ENCODE measurements at places on chromosomes 12 and 14.
A peak's percentile ranks its signal among the peaks of the same experiment; 100 is the strongest.

DNA sequence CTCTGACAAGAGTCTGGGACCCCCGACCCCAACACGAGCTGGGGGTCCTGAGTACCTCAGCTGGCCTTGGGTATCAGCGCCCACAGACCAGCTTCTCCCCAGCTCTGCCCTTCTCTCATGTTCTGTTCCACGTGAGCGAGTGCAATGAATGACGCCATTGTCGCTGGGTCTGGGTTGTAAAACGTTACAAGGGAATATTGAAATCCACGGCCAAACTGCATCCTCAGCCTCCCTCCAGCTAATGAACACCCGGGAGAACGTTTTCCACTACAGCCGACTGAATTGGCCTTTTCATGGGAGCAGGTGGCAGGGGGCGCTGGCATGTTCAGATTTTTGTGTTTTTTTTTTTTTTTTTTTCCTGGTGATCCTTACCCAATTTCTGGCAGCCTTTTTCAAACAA, 34.7 kb downstream of the TBX5 start:
- DNase-seq, result no peak

- DNase-seq, result no peak
Measured at GRCh38 chr12:64010069-64010686, 165.7 kb downstream of the SRGAP1 start.

DNA sequence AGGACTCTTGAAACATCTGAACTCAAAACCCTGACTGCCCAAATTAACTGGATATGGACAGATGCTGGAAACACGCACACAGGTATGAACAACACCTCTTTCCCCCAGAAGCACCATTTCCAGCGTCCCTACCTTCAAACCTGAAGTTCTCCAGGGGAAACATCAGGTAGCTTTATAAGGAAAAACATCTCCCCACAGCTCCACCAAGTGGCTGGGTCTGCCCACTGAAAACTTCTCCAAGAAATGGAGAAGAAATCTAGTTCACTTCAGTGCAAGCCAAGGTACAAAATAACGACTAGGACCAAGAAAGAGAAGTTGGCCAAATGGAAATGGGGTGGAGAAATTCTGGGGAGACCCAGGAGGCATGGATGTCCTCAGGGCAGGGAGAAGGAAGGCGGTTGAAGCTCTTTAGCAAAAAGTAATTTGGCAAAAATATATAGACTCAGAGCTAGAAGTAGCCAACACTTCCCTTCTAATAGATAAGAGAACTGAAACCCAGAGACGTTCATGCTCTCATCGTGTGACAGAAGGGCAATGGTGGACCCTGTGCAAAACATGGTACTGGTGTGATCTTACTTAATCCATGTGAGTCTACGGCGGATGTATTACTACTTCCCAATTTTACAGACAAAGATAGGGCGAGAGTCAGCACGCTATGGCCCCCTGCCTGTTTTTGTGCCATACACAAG, 10.5 kb upstream of the NUAK1 start:
- no peak for DNase-seq

GRCh38 chr12:81570234-81570633, 188.9 kb downstream of the PPFIA2 start:
- DNase-seq, result no peak

DNA sequence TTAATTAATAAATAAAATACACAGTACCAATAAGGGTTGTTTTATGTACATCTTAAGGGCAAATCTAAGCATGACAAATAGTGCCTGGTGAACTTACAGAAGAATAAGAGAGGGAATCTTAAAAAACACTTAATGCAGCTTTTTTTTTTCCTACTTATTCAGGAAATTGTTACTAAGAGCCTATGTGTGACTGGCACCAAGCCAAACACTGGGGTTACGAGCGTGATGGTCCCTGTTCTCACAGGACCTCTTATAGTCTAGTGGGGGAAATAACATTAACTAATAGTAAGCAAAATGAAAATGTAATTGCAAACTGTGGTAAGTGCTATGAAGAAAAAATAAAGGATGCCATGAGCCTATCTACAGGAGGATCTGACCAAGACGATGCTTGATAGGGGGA, 53.6 kb downstream of the RTN1 start:
- no peak for DNase-seq

GRCh38 chr12:24394246-24394645, 444.8 kb upstream of the SOX5 start:
- DNase-seq, result no peak

- DNase-seq, result no peak
Measured at GRCh38 chr12:108418164-108418890, 79.2 kb upstream of the CMKLR1 start.

GRCh38 chr12:22416801-22417200, 82.3 kb upstream of the ST8SIA1 start:
- DNase-seq, result no peak

- no peak for DNase-seq
Measured at GRCh38 chr12:93713060-93713459, 35.9 kb downstream of the CRADD start.

DNA sequence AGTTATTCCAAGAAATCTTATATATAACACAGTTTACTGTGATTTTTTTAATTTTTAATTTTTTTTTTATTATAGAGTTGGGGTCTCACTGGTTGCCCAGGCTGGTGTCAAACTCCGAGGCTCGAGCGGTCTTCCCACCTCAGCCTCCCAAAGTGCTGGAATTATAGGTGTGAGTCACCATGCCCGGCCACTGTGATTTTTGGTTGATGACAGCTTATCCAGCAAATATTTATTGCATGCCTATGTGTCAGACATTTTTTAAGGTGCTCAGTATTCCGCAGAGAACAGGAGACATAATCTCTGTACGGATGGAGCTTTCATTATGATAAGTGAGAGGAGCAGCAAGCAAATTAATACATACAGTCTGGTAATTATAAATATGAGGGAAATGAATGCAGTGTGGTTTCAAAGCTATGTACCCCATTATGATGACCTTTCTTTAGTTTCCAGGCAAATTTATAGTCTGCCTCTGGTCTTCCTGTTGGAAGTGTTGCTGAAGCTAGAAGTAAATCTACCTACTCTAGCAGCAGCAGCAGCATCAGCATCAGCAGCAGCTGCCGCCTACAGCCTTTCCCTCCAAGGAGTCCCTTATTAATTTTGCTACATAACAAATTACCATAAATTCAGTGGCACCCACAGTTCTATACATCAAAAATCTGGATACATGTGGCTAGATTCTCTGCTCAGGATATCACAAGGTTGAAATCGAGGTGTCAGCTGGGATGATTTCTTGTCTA, 32.3 kb downstream of the FRS2 start:
- DNase-seq, result peak; percentile 91

GRCh38 chr12:69474456-69474855, 4.3 kb downstream of the FRS2 start:
- DNase-seq, result no peak

- no peak for DNase-seq
Measured at GRCh38 chr12:130438711-130439110, 101.0 kb downstream of the PIWIL1 start.

GRCh38 chr14:77590845-77591485, 25.5 kb downstream of the SPTLC2 start:
- no peak for DNase-seq

DNA sequence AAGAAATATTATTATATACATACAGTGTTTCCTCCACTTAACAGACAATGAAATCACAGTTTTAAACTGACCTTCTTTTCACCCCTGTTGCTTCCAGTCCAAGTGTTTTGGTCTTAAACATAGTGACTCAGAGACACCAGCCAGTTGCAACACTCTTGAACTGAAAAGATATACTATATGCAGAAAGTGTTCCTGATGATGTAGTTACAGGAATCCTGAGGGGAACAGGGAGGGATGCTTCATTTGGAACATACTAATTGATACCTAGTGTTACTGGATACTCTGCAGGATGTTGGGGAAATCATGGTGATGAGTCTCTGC, 420.8 kb downstream of the CCDC91 start:
- no peak for DNase-seq

DNA sequence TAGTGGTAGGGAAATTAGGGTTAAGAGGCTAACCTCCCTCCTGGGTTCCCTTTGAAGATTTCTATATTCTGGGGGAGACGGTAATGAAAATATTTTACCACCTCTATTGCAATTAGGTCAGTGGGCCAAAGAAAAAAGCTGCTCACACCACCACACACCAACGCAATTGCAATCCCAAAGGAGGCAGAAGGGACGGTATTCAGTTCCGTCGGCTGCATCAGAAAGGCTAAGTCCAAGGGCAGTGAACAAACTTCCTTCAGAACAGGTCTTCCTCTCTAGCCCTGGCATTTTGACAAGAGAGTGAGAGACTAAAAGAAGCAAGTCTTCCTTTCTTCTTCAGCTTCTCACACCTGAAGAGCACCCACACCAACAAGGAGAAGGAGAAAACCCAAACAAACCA, 51.2 kb downstream of the OTX2 start:
- no peak for DNase-seq

GRCh38 chr12:124738636-124739467, 124.8 kb downstream of the SCARB1 start:
- DNase-seq, result no peak

DNA sequence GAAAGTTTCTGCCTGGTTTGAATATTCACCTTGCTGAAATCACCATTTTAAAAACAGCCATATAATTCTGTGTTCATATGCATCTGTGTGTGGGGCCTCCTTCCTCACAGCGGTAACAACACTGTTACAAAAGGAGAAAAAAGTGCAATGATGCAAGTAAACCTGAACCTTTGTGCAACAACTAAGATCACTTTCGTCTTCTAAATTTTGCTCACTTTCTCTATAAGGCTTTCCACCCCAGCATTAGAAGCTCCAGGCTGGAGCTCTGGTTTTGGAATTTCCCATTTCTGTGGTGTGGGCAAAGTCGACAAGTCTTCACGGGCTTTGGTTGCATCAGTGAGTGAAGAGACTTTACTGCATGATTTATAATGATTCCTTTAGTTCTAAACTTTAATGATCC, 18.4 kb downstream of the FGD6 start:
- no peak for DNase-seq

DNA sequence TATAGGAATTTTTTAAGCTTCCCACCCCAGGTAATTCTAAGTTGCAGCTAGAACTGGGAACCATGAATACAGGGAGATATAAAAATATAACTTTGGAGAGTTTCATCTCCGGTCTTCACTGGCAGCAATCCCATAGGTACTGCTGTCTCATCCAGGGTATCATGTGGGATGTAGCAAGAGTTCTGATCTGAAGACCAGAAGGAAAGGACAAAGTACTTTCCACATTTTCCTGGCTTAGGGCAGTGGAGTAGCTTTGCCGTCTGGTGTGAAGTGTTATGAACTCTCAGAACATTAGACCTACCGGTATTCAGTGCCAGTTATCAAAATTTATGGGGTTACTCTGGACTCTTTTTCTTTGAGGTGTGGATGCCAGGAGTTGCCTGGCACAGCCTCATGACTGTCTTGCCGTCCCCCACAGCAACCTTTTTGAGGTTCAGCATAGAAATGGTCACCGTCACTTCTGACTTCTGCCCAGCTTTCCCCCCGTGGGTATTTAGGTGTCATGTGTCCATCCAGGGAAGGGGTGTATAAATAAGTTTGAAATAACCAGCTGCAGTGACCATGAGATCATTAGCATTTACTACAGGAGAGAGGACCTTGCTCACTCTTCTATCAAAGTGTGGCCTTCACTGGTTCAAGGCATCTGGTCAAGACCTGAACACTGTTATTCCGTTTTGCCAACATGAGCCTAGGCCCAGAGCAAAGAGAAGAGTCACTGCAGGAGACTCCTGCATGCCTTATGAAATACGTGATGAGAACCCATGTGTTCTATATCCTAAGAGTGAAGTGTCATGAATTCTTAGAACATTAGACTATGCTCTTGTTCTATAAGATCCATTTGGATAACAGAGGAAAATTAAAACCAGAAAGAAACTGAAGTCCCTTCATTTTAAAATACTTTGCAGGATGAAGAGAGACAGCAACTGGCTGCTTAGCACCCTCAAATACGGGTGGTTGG, 22.2 kb downstream of the TMEM233 start:
- DNase-seq, result no peak

- DNase-seq, result no peak
Measured at GRCh38 chr12:98678946-98679610, 34.0 kb downstream of the APAF1 start.

DNA sequence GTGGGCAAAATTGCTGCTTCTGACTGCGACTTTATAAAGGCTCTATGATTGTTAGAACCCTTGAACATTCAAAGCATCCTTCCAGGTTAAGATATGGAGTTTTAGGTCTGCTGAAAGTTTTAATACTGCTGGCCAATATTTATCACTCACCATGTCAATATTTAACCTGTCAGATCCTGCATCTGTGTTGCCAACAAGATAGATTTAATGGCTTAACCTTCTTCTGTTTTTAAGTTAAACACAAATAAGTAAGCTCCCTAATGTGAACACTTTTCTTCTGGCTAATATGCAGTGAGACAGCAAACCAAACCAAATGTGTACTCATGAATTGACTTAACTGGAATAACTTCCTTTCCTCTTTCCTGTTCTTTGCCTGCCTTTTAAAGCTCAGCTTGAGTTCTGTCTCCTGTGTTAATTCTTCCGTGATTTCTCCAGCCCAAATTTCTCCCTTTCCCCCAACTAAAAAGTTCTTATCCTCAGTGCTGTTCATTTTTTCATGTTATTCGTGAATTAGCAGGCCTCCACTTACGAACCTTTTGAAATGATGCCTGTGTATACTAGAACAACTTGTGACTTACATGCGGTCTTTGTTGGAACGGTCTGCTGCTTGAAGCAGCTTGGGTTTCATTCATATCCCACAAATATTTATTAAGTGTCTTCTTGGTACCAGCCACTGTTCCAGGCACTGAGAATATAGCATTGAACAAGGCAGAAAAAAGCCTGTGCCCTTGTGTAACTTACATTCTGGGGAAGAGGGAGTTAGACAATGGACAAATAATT, 9.1 kb downstream of the FBXW8 start:
- no peak for DNase-seq

GRCh38 chr14:101115652-101116051, 212.1 kb upstream of the RTL1 start:
- no peak for DNase-seq

DNA sequence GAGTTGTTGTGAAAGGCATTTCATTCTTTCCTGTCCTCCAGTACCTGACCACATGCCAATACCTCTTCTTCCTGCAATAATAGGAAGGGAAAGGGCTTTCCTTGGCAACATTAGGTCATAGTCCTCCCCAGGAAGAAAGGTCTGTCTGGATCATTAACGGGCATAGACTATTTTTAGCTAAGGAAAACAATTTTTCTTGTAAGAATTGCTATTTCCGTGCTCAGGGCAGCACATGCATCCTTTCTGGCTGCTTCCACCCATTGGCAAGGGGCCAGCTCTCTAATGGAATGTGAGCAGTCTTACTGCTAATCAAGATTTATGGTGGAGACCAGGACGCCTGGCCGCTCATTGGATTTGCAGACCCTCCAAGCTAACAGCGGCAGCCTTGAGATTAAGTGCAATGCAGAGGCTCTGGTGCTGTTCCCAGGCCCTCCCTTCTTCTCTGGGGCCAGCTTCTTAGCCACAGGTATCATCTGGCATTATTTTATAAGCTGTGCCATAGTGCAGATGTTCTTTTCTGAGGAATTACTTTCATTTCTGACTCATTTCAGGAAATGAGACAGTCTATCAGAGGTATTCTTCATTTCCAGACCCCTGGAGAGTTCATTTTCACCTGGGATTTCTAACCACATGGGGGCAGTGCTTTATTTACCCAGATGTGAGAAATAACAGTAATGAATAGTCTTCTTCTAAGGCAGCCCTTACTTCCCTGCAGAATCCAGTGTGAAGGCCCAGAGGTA, 52.9 kb downstream of the ANO6 start:
- peak; percentile 41 for DNase-seq

All from RKO (cell line).